ENCODE measurements at places on chromosomes 4 and X.

GRCh38 chr4:53932796-53933610, 131.4 kb downstream of the CHIC2 start:
- no peak for DNase-seq

- DNase-seq = no peak
These were observed 12.4 kb downstream of the PHKA2 start for GRCh38 chrX:18971506-18971905.

- DNase-seq = peak; percentile 88
These were observed 84.1 kb downstream of the TMEM164 start for GRCh38 chrX:110086916-110087484.

DNA sequence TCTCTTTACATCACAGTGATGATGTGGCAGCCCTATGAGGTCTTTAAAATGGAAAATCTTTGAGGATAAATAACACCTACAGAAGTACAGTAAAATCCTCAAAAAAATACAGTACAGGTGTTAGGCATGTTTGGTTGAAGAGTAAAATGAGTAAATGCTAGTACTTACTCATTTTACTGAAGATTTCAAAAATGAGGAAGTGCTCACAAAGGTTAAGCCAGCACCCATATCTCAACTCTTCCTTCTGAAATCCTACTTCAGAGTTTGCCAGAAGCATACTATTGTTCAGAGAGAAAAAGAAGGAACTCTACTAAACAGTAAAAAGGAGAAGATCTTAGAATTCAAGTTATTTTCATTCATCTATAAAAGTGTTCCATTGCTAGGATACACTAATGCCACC, 130.9 kb downstream of the CBR4 start:
- no peak for DNase-seq

GRCh38 chrX:54494989-54495813, 833 bp downstream of the FGD1 start:
- DNase-seq = no peak

DNA sequence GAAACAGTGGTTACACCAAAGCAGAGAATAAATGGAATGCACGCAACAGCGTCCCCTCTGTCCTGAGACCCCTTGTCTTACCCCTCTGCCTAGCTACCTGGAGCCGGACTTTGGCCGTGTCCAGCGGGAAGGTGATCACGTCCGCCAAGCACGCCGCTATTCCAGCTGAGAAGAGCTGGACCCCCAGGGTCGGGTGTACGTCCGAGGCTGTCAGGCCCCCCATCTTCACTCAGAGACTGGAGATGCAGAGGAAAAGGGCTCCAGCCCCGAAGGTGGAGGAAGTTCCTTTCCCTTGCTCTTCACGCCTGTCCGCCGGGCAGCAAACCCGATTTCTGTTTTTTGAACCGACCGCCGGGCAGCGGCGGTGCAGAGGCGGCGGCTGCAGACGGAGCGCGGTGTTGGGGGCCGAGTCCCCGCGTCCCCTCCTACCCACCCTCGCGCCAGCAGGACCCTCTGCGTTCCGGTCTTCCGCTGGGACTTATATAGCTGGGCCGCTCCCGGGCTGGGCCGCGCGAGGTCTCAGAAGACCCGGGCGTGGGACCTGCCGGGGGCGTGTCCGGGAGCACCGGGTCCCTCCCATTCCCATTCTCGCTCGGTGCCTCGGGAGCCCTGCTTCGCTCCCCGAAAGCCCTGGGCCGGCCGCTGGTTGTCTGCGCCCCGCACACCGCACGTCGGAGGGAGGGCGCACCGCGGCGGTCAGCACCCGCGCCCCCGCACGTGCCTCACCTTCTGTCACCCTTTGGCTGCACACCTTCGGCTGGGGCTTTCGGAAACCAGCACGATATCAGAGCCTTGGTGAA, at the start of gene UCP1:
Gene UCP1 (minus strand): TSS at position 455 of the 800 bp plus-strand sequence. CDS start 232 bp downstream, at position 223.
- DNase-seq = no peak

- no peak for DNase-seq
These were observed 21.4 kb downstream of the HELT start for GRCh38 chr4:185039508-185040273.

Data from foreskin keratinocyte (primary cell).